Type B pancreatic cell (in vitro differentiated cells): ENCODE measurements at places on chromosomes 3 and 15. TPM values are rescaled to one million over a fixed set of nuclear protein-coding genes. Genes with fewer than 3 reads are reported as not detected.

CHRNA7 gene
- total RNA-seq: 5.3 and 10.5 TPM in 2 replicates

- DNase-seq: no peak
These were observed 417 bp downstream of the TBCCD1 start for GRCh38 chr3:186566772-186567071.

DNA sequence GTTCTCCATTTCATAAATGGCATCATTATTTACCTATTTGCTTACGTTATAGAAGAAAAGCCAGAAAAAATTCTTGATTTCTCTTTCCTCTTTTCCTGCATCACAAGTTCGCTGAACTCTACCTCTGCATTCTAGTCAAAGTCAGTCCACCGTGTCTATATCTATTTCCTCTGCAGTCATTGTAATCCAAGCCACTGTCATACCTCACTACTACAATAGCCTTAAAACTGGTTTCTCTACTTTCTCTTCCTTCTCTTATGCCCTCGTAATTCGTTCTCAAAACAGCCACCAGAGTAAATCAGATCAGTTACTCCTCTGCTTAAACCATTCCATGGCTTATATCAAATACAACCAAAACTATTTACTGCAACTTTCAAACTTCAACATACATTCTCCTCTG is 13.4 kb upstream of the FAM81A start:
- no peak for DNase-seq

GRCh38 chr15:89401631-89402517 is 67.2 kb upstream of the POLG start:
- no peak for DNase-seq

- no peak for DNase-seq
These were observed 105.5 kb downstream of the GABRB3 start for GRCh38 chr15:26667222-26667988.

- no peak for DNase-seq
These were observed 213.8 kb downstream of the IL5RA start for GRCh38 chr3:2896308-2896939.
